ENCODE measurements at places on chromosomes 3 and 15. TPM values are rescaled to one million over a fixed set of nuclear protein-coding genes. Genes with fewer than 3 reads are reported as not detected.

DNA sequence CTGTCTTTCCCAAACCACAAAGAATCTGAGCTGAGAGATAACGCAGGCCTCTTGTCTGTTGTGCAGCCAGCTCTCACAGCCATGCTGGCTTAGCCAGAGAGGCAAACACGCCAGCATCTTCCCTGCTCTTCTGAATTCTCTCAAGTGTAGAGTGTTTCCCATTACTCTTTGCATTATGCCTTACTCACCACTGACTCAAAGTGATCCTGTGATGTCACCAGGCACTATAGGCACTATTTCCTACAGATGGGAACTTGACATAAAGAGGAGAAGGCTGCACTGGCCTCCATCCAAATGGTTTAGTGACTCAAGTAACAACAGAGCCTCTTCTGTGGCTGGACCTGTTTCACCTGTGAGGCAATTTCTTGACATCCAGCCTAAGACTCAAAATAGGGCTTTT lies 44.4 kb downstream of the PDZRN3 start:
- no peak for DNase-seq

- DNase-seq = peak; percentile 59
Observed at GRCh38 chr15:83283813-83284558, 478 bp downstream of the BNC1 start.

DNA sequence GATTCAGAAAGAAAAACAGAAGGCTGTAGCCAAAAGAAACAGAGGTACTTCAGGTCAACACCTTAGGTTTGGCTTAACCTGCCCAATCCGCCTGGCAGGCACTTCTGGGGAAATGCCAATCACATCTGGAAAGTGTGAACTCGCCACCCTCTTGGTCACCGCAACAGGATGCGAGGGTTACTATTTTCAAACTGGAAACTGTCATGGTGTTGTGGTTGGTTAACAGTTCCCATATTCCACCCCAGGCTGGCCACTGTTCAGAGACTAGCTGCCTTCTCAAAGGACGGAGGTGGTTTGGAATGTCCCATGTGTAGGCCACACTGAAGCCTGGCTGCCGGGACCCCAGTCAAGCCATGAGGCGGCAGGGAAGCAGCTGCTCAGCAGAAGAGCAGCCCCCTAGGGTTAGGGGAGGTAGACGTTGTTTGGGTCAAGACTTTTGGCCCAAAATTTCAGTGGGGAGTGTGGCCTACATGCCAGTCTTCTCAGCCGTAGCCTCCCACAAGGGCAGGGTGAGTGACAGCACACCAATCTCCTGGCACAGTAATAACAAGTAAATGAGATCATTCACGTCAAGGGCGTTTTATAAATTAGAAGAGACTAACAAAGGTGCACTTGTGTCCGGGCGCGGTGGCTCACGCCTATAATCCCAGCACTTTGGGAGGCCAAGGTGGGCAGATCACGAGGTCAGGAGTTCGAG lies 54.6 kb downstream of the UMPS start:
- DNase-seq = no peak

GRCh38 chr3:8741581-8742261 lies 8.1 kb downstream of the CAV3 start:
- no peak for DNase-seq

DNA sequence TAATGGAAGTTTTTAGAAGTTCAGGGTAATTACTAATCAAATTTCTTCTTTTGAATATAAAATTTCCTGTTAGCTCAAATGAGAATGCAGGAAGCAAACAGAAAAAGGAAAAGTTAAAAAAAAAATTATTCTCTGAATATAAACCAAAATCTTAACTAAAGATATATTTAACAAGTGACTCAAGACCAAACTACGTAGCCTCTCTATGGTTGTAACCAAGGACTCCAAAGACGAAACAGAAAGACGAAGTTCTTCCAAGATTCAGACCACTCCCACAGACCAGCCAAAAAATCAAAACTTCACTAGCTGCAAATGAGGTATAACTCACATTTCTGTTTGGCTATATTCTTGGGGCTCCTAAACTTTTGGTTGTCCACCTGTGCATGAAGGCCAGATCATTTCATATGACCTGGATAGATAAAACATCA lies 846.5 kb upstream of the ALCAM start:
- no peak for DNase-seq

HDC gene
- not detected for polyA plus RNA-seq

DNA sequence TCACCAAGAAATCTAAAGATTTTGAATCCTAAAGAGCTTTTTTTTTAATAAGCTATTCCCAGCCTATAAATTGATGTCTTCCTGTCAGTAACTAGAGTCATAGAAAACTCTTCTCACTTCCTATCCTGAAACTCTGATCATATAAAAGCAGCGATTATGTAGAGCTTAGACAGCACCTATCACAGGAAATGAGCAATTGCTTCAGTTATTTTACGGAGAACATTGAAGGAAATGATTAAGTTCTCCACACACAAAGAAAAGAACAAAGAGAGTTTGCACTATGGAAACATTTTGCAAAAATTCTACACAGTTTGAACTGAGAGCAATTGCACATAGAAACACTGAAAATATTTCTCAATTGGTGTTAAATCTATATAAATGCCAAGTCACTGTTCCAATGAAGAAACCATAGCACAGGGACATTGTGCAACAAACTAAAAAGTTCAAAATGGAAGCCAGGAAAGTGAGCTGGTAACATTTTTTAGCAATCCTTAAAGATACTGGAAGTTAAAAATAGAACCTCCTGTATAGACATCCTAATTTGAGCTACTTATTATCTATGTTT lies 291.5 kb upstream of the ARHGEF26 start:
- DNase-seq = no peak
